ENCODE measurements at places on chromosomes 6 and 20. TPM values are rescaled to one million over a fixed set of nuclear protein-coding genes. Genes with fewer than 3 reads are reported as not detected.

Gene TXLNB
- 0.15 TPM for total RNA-seq

Gene ULBP2
- total RNA-seq = 9.6 TPM

Gene KIF3B
- 23.6 TPM for total RNA-seq

Gene KIAA1755
- total RNA-seq = 0.30 TPM

Gene TGM6
- not detected for total RNA-seq

Gene SEMG1
- total RNA-seq = not detected

Gene CD83
- 1.2 TPM for total RNA-seq

Gene SLC32A1
- total RNA-seq = not detected
